Retina (tissue), 1 donor: ENCODE measurements at places on chromosomes 6 and 20.

DNA sequence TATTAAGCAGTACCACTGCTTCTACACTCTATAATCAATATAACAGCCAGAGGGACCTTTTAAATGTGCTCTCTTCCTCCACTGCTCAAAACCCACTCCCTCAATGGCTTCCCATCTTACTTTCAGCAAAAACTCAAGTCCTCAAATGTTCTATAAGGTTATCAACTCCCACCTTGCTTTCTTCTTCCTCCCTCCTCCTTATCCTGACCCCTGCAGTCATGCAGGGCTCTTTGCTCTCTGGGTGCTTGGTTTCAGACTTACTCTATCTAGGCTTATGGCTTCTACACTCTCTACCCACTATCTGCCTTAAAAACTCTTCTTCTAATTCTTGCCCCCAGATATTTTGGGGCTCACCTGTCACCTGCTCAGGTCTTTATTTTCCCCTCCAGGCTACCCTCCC is 5.3 kb downstream of the ARHGAP18 start:
- no peak for DNase-seq

- DNase-seq: no peak
Observed at GRCh38 chr6:143222801-143223231, 162.1 kb downstream of the AIG1 start.

DNA sequence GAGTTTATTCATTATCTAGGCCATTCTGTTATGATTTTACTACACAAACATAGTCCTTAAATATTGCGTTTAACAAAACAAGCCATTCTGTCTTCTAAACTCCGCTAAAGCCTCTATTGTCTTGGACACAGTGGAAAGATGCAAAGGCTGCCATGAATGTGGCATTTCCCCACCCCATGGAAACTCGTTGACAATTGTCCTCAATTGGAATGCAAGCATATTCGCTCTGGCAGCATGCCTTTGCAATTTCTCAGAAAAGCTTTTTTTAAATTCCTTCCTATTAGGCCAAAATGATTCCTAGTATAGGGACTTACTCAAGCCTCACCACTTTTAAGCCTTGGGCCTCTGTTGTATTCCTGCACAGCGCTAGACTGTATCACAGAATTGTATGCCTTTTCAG is 22.8 kb downstream of the OR2A4 start:
- no peak for DNase-seq

- no peak for DNase-seq
Observed at GRCh38 chr6:158781692-158782373, 37.3 kb downstream of the EZR start.

DNA sequence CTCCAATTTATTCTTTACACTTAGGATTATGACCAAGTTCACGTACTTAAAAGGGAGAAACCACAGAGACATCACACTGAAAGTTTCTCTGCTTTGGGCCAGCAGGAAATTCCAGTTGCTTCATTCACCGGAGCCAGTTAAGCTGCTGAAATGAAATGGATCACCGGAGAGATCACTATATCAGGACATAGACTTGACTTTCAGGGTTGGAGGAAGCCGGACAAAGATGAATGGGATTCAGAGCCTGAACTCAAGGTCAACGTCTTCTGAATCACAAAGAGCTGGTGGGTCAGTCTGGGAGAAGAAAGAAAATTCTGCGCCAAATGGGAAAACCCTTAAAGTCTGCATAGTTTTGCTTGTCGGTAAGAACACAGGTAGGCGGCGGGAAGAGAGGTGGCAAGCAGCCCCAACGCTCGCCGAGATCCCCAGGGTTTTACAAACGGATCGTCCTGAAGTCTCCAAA is 81.9 kb upstream of the CCDC28A start:
- no peak for DNase-seq

DNA sequence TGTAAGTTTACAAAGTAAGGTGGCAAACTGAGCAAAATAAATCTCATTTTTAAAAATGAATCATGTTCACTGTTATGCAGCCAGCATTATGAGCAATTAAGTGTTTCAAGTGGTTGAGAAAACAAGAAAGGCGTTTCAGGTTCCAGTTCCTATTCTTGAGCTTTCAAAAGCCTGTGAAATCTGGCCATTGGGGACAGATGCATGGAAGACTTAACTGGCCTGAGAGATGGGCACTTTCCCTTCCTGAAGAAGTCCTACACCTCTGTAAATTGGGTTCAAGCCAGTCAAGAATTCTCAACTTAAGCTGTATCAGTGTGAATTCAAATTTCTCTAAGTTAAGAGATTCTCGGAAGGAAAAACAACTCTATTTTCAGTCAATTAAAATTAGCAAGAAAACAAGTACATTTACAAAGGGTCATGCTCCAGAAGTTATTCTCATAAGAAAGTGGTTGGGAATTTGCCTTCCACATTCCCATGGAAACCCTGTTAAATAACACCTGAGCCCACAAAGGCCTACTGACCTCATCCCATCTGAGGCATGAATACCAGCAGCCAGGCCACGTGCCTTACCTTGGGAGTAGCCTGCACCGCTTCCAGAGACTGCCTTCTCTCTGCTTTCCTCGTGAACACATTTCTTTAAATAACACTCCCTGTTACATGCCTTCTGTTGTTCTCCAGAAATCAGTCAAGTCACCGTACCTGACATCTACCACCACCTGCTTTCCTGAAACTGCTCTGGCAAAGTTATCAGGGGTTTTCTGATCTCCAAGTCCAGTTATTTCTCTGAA is 19.4 kb downstream of the MAP3K5 start:
- DNase-seq: no peak

DNA sequence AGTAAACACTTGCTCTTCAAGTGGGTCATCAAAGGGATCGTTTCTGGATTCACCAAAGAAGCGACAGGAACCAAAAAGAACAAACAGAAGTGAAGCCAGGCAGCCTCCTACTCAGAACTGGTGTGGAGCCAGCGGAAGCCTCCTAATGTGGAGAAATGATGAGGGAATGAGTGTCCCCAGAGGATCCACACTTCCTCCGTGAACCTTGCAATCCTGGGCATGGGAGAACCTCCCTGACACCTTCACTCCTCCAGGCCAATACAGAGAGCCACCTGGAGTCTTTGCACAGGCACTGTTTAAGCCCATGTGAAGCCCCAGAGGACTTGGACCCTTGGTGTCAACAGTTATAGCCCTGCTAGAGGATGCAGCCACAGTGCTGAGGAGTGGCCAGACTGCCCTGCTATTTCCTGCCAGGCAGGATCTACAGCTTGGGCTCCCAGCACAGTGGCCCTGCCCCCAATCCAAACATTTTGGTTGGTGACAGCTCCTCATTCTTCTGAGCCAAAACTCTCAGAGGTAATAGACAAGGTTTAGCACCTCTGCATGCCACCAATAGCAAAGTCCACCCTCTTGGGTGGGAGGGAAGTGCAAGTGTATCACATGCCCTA is 23.2 kb upstream of the SERINC1 start:
- no peak for DNase-seq

DNA sequence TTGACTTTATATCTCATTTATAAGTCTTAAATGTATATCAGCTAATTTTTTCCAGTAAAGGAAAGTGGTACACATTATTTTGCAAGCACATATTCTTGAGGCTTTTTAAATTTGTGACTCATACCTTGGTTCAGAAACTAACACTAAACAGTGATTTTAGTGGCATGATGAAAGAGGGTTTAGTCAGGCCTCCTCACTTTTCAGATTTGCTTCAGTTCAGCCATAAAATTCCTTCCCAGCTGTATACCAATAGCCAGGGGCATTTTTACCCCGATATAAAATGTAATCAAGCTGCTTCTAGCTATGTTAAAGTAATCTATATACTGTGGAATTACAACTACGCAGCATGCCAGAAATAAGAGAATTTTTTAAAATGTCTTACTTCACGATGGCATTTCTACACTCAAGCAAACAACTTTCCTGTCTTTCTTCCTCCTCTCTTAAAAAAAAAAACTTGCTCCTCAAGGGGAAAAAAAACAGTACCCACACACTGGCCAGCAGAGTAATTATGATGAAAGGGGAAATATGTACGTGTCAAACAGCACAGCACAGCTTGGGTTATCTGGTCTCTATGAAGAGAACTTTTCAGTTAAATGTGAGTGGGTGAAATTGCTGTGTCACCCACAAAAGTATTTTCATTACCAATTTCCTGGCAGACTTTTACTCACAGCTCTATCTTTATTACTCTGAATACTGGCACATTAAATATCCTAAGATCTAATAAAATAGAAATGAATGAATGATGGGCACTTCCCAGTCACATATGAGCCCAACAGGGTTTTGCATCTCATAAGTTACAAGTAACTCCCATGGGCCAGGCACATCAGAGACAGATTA is 244.8 kb upstream of the TENT5A start:
- no peak for DNase-seq

GRCh38 chr6:144289006-144289405 is 3.9 kb downstream of the UTRN start:
- DNase-seq: no peak

DNA sequence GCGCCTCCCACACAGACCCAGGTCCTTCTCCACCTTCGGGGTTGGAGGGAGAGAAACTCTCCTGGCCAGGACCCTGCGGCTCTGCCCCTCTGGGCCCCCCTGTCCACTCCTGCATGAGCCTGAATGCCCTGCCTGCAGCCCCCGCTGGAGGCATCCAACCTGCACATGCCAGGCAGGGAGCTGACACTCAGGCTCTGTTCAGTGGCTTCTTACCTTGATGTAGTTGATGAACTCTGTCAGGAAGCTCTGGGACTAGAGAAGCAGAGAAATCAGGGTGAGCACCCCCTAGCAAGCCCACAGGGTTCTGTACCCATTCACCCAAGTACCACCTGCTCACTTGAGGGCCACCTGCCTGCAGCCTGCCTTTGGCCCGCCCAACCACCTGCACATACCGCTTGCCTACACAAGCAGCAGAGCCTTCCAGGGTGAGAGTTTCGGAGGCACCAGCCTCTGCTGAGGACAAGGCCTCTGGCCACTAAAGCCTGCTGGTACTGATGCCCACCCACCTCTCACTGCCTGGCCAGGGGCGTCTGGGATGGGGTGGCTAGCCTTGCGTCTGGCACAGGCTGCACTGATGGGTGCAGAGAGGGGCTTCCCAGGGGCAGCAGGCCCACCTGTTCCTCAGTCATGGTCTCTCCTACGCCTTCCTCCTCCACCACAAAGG is 9.7 kb downstream of the DDRGK1 start:
- DNase-seq: no peak

DNA sequence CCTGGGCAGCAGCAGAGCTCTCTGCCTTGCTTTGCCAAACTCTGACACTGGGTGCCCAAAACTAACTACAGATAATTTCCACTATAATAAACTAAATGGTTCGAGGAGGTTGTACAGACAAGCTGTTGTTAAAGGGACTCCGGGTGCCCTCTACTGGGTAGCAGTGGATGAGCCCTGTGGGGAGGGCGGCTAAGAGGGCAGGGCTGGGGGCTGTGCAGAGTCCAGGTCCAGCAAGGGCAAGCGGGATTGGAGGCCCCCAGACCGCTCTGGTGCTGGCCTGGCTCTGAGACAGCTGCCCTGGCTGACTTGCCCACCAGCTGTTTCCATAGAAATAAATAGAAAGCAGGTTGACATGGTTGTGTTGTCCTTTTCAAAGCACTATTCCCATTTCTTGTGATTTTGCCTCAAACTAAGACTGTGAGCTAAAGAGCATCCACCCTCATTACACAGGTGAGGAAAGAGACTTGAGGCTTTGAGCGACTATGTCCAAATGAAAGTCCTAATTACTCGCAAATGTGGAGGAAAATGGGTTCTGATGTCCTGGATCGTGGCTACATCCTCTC is 167.6 kb upstream of the CST7 start:
- DNase-seq: no peak

GRCh38 chr6:22568854-22569253 is 512 bp upstream of the HDGFL1 start:
- no peak for DNase-seq

DNA sequence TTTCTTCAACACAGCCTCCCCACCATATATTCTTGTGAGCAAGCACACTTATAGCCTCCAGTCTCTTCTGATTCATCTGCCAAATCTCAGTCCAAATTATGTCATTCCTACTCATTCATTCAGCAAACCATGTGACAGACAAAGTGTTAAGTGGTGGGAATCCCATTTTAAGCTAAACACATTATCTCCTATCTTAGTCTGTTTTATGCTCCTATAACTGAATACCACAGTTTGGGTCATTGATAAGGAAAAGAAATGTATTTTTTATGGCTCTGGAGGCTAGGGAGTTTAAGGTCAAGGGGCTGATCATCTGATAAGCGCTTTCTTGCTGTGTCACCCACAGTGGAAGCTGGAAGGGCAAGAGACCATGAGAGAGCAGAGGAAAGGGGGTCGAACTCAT is 23.9 kb upstream of the SMIM13 start:
- no peak for DNase-seq

- no peak for DNase-seq
Observed at GRCh38 chr6:7204726-7205125, 97.0 kb downstream of the RREB1 start.

GRCh38 chr6:164612751-164613150 is 696.7 kb downstream of the C6orf118 start:
- DNase-seq: peak; percentile 56

- DNase-seq: no peak
Observed at GRCh38 chr6:16950825-16951495, 150.9 kb upstream of the STMND1 start.

DNA sequence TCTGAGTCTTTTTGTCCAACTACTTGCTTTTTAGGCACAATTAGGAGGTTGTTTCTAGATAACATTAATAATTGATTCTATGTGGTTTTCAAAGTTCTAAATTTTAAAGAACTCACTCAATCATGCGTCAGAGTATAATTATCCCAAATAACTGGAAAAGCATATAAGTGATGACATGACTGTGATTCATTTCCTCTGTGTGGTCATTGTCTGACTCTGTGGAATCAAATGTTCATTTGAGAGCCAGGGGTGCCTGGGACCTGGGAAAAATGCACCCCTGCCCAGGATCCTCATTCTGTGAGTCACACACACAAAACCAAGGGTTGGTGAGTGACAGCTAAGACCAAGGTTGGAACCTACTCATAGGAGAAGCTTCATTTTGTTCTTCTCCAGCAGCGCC is 127.1 kb upstream of the MLIP start:
- DNase-seq: no peak

GRCh38 chr6:147207351-147207750 is 3.1 kb downstream of the STXBP5 start:
- DNase-seq: no peak

GRCh38 chr6:154874773-154875592 is 120.1 kb upstream of the TIAM2 start:
- DNase-seq: peak; percentile 19

- no peak for DNase-seq
Observed at GRCh38 chr6:52560462-52560861, 16.4 kb downstream of the TRAM2 start.

DNA sequence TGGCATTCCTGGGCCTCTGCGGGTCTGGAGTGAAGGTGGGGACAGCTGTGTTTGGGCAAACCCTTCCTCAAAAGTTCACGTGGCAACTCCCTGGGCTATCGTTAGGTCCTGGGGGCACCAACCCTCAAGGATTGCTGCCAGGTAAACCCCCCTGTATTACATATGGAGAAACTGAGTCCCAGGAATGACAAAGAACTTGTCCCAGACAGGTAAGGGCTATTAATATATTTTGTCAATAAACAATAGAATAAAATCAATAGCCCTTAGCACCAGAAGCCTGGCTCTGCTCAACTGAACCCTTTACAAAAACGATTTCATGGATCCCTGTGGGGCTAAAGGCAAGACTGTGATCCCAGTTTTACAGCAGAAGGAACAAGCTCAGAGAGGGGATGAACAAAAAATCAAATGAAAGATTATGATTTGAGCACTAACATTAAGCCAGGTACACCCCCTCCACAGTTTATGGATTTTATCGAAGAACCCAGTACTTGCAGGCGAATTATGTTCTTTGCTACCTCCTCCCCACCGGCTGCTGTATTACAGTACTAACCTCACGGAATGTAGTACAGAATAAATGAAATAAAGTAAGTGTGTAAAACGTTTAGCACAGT is 2.7 kb downstream of the ID1 start:
- DNase-seq: peak; percentile 31
